ENCODE measurements at places on chromosomes 1 and 21.
A peak's percentile ranks its signal among the peaks of the same experiment; 100 is the strongest.

- no peak for DNase-seq
These were observed 26.9 kb upstream of the C1orf21 start for GRCh38 chr1:184359909-184360308.

- no peak for DNase-seq
These were observed 122.8 kb upstream of the GPR52 start for GRCh38 chr1:174324939-174325338.

DNA sequence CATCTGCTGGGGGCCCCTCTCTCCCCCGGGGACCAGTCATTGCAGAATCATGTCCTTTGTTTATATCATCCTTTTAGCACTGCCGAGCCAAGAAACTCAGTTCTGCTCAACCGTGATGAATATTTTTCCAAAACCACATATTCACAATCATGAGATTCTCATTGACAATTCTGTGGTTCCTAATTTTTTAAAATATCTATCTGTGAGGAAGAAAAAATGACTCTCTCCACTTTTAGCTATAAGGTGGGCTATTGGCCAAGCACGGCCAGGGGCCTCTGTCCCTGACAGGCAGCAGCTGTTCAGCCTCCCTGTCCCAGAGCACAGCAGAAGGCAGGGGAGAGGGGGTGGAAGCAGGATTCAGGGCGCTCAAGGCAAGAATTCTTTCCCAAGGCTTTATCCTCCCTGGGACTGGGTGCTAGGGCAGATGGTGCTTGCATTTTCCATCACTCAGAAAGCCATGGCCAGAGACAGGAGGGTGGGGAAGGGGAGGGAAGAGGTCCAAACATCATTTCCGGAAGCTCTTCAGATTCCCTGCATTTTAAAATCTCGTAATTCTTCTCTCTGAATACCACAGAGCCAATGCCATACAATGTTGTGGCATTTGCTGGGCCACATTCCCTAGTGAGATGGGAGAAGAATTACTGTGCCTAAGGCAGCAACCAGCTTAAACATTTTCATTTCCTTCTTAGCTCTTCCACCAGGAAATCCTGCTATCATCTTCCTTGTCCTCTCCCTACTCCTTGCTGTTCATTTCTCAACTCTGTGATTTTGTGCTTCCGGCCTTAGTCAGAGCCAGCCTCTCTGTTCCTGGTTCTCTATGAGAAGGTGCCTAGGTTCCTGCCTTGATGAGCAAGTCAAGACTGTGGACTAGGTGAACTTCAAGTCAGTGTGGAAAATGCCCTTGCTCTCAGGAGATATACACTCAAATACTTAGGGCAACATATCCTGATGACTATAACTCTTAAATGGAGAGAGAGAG is 60.3 kb downstream of the KCNJ6 start:
- DNase-seq: peak; percentile 54

DNA sequence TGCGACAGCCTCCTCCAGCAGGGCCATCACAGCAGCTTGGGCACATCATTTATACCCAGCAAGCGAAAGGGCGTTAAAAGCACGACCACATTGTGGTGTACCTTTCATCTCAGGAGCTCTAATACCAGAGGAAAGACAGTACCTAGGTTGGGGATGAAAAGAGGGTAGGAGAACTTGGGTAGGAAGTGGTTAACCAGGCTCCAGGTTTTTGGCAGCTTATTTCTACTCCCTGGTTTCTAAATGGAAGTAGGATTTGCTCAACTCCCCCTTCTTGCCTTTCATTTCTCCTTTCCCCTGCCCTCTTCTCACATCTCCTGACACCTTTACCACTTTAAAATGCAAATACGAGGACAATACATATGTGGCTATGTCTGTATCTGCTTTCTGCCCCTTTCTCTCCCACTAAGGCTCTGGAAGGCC is 30.2 kb downstream of the FAM177B start:
- no peak for DNase-seq

DNA sequence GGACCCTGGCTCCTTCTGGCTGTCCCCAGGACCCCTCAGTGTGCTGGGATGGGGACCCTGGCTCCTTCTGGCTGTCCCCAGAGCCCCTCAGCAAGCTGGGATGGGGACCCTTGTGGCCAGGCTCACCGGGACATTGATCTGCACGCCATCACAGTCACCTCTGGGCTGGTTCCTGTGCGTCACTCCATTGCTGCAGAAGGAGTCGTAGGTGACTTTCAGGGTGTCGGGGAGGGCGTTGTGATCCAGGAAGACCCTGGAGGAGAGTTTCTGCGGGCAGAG is 19.7 kb upstream of the PTTG1IP start:
- DNase-seq: no peak

Data from fibroblast of pulmonary artery (primary cell).